ENCODE measurements at places on chromosomes 1 and 21. TPM values are rescaled to one million over a fixed set of nuclear protein-coding genes. Genes with fewer than 3 reads are reported as not detected.

DNA sequence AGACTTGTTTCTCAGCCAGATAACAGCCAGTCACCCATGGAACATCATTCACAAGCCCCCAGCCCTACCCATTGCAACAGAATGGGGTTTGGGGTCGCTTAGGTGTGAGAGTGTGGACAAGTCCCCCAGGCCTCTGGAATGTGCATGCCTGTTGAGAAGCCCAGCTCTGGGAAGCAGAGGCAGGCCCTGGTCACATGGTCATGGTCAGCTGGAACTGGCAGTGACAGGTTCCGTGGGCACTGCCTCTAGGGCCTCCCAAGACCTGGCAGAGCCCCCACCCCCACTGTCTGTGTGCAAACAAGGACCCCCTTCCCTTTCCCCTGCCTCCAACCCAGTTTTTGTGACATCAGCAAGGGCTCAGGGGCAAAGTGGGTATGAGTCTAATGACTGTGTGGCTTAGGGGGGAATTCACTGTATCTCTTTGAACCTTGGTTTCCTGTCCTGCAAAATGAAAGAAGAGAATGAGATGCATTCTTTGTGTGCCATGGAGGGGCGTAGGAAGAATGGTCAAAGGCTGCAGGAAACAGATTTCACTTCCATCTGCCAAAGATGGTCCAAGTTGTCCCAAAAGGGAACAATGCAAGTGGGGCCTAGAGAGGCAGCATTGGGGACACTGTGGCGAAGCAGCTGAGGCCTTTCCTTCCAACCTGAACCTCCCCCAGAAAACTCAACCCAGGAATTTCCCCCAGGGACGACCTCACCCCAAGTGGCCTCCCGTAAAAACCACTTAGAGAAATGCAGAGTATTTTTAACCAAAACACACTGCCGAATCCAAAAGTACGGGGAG, 34.7 kb upstream of the SELENON start:
- peak; percentile 14 for DNase-seq

DNA sequence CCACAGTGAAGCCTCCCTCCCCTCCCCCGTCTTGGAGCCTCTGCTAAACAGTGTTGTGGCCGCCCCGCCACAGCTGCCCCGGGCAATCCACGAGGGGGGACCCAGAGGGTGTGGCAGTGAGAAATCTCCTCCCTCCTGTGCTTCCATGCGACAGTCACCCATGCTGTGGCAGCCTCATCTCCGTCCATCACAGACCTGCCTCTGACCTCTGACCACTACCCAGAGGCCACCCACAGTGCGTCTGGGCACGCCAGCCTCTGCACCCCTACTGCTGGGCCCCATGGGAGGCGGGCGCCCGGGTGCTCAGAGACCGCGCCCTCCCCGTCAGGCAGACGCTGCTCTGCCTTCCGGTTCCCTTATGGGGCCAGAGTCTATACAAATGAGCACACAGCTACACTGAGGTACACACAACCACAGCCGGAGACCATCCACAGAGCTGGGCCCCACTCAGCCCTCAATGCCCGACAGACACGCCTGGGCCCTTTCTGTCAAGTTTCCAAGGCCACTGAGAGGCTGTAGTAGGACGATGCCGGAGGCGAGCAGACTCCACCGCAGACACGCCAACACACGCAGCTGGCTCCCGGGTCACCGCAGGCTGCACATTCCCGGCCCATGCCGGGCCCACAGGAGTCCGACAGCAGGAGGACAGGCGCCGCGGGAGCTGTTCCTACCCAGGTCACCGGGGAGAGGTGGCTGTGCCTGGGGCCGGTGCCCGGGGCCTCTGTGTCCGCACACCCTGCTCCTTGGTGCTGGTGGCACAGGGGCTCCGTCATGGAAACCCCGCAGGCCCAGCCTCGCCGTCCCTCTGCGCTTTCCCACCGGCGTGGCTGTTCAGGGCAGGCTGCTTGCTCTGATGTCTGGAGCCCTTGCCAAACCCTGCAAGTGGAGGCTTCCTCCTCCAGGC, 23.9 kb upstream of the TMEM52 start:
- no peak for DNase-seq

DNA sequence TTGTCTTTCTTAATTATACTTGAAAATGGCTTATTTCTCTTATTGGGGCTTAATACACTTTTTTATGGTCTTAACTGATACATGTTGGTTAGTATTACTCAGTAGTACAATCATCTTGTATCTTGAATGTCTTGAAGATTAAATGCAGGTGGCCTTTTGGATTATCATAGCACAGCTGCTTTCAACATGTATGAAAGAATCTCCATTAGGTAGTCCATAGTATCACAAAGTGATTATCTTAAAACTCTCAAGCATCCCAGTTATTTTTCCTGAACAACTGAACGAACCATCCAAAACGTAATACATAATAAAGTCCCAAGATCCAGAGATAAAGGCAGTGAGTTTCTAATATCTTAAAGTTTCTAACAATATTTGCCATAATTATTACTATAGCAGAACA, 51.7 kb upstream of the MYOCOS start:
- no peak for DNase-seq

Gene FOXO6
- 0.38 TPM for total RNA-seq

Gene FCGR1A
- not detected for total RNA-seq

Measured in endothelial cell of umbilical vein (primary cell).